ENCODE measurements at places on chromosomes 5 and 9.

DNA sequence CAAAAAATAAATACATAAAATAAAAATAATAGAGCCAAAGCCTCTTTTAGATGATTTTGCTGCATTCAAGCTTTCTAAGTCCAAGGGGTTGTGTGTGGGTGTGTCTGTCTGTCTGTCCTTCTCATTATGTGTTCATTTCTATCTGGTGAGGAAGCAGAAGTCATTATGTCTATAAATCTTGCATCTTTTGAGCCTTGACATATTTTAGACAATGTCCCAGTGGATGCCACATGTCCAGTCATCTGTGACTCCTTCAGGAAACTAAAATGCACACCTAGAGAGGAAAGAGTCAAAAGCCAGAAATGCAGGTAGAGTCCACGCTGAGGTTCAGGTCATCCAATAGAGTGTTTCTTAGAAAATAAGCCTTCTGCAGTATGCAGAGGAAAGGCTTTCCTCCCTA is 80.9 kb downstream of the GALNT10 start:
- DNase-seq: no peak

- DNase-seq: no peak
Observed at GRCh38 chr9:26321935-26322334, 570.7 kb downstream of the CAAP1 start.

- DNase-seq: no peak
Observed at GRCh38 chr5:160020964-160021363, 12.0 kb downstream of the TTC1 start.

- no peak for DNase-seq
Observed at GRCh38 chr9:35700031-35700430, 10.3 kb upstream of the TPM2 start.

GRCh38 chr5:168746893-168747640 is 167.9 kb upstream of the PANK3 start:
- peak; percentile 30 for DNase-seq

DNA sequence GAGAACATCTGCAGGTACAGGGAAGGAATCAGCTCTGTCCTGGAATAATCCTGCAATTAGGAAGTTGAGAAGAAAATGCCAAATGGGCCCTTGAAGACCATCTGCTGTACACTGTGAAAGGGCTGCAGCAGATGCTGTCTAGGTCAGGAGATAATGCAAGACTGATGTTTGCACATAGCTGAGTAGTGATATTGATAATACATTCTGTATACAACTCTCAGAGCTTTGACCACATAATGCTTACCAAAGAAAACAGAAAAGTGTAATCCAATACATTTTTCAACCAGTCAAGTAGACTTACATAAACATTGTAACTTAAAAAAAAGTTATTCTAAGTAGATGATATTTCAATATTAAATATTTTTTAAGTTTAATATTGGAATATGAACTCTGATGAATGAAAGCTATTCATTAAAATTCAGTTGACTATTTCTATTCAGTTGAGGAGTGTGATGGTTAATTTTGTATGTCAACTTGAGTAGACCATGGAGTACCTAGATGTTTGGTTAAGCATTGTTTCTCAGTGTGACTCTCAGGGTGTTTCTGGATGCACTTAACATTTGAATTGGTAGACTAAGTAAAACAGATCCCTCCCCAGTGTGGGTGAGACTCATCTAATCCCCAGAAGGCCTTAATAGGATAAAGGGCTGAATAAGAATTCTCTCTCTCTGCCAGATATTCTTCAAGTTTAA is 380.1 kb upstream of the PRR16 start:
- no peak for DNase-seq

DNA sequence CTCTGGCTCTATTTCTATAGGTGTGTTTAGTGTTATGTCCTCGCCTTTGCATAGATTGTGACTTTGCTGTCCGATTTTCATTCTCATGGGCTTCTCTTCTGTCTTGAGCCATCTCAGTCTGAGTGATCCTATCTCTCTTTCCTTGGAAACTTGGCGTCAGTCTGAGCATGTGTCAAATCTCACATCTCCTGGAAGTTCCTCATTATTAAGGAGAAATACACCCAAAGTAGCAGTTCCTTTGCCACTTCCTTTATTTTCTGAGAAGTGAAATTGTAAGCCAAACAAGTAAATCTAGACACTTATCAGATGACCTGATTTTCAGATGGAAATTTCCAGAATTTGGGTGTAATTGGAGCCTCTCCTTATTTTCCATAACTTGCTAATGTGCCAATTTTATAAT is 126.9 kb upstream of the ANKH start:
- DNase-seq: no peak

DNA sequence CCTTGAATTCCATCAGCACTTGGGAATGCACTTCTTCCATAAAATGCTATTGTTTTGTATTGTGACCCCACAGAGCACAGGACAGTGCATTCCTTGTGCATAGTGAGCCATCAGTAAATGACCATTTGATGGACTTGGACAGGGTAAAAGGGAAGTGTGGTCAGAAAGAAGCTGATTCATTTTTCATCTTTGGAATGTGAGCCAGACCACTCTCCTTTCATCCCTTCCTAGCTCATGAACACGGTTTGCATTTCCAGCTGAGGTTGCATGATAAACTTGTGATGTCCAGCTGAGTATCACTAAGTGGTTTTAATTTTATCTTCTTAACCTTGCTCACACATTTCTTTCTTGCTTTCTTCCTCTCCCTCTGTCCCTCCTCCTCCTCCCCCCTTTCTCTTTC is 101.3 kb downstream of the NUDT12 start:
- peak; percentile 41 for DNase-seq

GRCh38 chr5:157516626-157517325 is 56.8 kb downstream of the NIPAL4 start:
- DNase-seq: peak; percentile 70

DNA sequence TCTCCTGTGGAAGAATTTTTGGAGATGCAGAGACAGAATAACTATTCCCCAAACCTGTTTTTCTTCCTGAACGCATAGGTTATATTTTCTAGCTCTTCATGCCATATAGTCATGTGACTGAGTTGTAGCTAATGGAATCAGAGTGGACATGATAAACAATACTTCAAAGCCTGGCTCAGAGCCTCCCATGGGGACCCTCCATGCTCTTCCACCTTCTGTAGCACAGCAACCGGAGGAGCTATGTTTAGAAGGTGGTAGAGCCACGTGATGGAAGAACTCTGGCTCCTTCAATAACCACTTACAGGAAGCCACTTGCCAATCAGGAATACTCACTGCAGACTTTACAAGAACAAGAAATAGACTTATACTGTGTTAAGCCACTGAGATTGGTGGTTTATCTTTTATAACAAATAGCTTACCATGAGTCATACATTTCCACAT is 39.2 kb downstream of the NADK2 start:
- DNase-seq: no peak

DNA sequence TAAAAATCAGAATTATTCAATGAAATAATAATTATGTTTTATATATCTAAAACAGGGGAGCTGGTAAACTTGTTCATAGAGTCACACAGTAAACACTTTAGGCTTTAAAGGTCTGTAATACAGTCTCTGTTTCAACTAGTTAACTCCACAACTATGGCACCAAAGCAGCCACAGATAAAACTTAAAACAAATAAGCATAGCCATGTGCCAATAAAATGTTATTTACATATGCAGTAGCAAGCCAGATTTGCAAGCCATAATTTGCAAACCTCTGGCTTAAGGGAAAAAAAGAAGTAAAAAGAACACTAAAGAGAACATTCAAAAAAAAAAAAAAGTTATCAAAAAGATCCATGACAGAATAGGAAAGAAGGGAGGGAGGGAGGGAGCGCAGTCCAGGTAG is 24.9 kb downstream of the RICTOR start:
- DNase-seq: no peak

DNA sequence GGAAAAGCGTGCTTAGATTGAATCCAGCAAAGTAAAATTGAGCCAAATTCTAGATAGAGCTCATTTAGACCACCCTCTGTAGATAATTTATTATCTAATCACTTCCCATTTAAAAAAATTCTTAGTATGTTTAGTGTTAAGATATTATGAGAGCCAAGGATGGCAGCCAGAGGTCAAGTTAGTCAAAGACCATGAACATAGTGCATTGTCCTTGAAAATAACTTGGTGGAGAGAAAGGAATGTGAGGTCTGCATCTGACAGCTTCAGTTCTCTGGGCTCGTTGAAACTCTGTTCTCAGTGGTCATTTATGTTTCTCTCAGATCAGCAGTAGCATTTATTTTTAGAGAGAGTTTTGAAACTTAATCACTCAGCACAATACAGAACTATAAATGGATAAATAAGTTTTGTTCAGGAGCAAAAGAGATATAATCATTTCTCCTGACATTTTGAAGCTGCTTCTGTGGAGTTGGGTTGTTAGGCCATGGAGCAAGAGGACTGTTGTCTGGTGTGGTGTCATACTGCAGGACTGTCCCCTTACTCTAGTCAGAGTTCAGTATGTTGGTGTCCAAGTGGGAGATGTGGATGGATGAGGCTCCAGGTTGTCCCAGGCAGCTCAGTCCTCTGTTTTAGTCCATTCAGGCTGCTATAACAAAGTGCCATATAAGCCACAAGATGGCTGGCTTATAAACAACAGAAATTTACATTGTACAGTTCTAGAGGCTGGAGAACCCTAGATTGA is 337.7 kb downstream of the FBXL7 start:
- no peak for DNase-seq

DNA sequence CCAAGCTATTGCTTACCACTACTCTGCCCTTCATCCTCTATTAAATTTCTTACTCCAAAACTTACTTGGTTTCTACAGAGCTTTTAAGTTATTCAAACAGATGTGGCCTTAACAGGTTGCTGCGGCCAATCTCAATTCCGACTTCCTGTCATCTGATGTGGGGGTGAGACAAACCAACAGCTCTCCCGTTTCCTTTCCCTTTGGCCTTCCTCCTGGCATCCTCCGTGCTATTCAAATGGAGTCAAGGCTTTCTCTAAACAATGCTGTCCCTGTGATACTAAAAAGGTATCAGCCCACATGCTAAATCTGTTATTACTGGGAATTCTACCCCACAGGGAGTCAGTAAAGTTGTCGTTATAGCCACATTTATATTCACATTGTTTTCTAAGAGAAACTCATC is 11.8 kb downstream of the RBM18 start:
- DNase-seq: no peak

- no peak for DNase-seq
Observed at GRCh38 chr9:77661566-77662085, 13.5 kb upstream of the GNA14 start.

GRCh38 chr9:7115606-7116005 is 357.8 kb downstream of the KDM4C start:
- no peak for DNase-seq

GRCh38 chr9:133273098-133273497 is 1.9 kb downstream of the ABO start:
- no peak for DNase-seq

- no peak for DNase-seq
Observed at GRCh38 chr5:57231607-57232006, 57.7 kb downstream of the GPBP1 start.

DNA sequence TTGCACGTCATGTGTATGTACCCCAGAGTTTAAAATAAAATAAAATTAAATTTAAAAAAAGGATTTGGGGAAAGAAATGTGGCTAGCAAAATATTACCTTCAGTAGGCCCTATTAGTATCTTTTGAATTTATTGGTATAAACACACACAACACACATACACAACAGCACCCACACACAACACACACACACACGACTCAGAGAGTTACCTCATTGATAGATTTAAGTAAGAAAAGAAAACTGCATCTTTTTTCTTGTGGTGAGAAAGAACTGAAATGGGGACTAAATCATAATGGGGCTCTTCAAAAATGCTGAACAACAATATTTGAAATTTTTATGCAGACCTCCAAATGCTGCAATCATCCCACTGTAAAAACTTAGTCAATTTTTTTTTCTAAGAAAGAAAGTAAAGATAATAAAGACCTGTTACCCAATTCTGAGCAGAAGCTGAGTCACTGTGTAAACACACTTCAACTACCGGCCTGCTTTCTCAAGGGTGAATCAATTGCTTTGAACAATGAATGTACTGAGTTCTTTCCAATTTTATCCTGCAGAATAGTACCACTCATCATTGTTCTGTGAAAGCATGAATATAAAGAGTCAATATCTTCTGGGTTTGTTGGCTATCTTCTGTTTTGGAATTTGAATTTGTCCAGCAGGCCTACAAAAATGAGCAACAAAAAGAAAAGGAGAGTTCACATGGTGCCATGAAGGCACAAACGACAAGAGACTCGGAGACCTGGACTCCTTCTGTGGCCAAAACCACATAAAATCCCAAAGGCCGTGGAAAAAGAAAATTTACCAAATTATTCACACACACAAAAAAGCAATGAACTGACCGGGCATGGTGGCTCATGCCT is 57.9 kb upstream of the CCNG1 start:
- DNase-seq: peak; percentile 37

DNA sequence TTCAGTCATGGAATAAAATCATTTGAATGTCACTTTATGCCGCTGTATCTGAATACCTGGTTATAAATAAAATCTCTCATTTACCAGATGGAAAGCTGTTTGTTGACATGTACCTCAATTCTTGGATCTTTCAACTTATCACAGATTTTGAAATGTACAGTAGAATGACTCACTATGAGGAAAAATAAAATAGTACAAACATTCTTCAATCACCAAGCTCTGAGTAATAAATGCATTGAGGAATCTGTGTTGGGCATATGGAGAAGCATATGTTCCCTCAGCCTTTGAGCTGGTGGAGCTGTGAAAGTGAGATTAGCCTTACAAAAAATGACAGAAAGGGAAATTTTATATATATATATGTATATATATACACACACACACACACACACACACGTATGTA is 175.4 kb downstream of the KIAA0825 start:
- no peak for DNase-seq

- DNase-seq: no peak
Observed at GRCh38 chr9:133987946-133988665, 4.0 kb downstream of the VAV2 start.

DNA sequence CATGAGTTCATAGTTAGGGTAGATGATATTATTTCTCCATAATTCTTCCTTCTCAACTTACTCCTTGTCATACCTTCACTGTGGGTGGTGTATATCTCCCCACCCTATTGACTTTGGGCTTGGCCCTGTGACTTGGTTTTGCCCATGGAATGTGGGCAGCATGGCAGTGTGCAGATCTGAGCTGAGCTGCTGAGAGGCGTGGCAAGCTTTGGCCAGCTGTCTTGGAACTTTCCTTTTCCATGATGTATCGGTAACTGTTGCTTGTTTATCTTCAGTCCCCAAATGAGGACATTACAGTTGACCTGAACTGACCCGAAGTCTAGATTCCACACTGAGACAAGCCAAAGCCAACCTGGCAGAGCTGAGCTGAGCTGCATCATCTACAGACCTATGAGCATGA is 70.4 kb downstream of the RALGPS1 start:
- DNase-seq: no peak

- no peak for DNase-seq
Observed at GRCh38 chr5:97363577-97363976, 180.5 kb upstream of the RIOK2 start.
